Activated T-helper 1 cell treated with anti-CD3 and anti-CD28 coated beads, Interleukin-12 subunit alpha, Interleukin-12 subunit beta, Interleukin-2, Interleukin-4 antibody, amounts not matched to agents 30 ng/mL and 10 ng/mL and 1 ng/mL, durations not matched to agents 14 hours and 24 hours and 36 hours (primary cell): ENCODE measurements at places on chromosomes 7 and 10. TPM values are rescaled to one million over a fixed set of nuclear protein-coding genes. Genes with fewer than 3 reads are reported as not detected.

DNA sequence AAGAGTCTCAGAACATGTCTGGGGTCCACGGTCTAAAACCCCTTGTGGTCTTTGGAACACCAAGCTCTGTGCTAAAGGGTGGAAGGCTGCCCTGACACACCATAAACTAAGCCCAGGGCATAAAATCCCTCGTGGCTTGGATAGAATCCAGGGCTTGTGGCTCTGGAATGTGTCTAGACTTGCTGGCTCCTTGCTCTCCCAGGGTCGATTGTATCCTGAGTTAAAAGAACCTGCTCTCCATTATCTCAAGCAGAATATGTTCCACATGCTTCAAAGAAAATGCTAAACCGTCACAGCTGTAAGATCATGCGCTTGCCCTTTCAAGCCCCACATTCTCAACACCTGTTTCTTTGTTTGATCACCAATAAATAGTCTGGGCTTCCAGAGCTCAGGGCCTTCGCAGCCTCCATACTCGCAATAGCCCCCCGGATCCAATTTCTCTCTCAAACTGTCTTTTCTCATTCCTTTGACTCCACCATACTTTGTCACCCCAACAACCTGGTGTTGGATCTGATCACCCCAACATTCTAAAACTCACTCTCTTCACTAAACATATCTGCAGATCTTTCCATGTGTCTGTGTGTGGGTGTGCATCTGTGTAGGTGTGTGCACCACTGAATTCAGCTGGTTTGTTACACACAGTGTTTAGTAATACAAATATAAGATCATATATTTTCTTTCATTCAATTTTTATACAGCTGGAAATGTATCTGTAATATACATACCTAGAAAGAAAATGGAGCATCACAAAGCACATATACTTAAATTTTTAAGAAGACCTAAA, 238.5 kb downstream of the ZMYND11 start:
- peaks cover 3% of the 10 kb centered on the region for H3K36me3 ChIP-seq
- no peak for DNase-seq
- peaks cover 8% of the 10 kb centered on the region for H3K27me3 ChIP-seq
- no peak overlapping the region for H3K4me3 ChIP-seq
- no peaks in the 10 kb centered on the region for H3K4me1 ChIP-seq

TOMM7 gene
- 187 and 225 TPM in 2 replicates for total RNA-seq

DNA sequence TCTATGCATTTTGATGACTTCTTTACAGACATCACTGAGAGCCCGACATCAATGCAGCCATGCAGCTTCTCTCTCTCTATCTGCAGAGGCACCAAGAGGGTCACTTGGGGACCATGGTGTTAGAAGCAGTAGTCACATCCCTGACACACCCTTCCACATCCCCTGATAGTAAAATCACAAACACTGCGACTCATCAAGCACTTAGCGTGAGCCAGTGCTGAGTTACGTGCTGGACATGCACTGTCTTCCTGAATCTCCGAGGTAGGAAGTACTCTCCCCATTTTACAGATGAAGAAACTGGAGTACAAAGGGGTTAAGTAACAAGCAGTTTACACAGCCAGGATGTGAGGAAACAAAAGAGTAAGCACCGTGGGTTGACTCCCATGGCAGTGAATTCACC, 109.2 kb downstream of the OSBPL3 start:
- H3K27ac ChIP-seq, result peak overlapping the region; percentile 37
- no peaks in the 10 kb centered on the region for H3K27me3 ChIP-seq
- peaks cover 39% of the 10 kb centered on the region for H3K4me1 ChIP-seq

GRCh38 chr7:86963599-86964230, 95.7 kb downstream of the ELAPOR2 start:
- H3K4me3 ChIP-seq, result no peak overlapping the region
- no peak overlapping the region for H3K27ac ChIP-seq
- DNase-seq, result no peak

FAM25A gene
- total RNA-seq, result not detected in 2 replicates

GRID1 gene
- total RNA-seq, result not detected in 2 replicates
